Activated T-cell treated with anti-CD3 and anti-CD28 coated beads, Interleukin-2, amount 50 U/mL, for 1 hour (primary cell): ENCODE measurements at places on chromosomes 4 and X.

DNA sequence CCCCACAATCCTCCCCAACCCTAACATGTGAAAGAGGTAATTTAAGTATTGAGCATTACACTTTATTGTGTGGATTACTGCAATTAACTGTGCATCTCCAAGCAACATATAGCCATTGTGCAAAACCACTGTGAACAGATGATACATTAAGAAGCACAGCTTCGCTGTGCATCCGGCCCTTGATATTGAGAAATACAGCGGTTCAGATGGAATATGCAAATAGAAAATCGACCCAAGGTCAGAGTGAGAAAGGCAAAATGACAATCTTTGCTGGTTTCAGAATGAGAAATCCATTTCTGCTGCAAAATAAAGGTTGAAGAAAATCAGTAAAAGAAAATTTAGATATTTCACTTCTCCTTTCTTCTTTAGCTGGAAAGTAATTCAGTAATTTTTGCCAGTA lies 805.9 kb upstream of the GRID2 start:
- DNase-seq: no peak

DNA sequence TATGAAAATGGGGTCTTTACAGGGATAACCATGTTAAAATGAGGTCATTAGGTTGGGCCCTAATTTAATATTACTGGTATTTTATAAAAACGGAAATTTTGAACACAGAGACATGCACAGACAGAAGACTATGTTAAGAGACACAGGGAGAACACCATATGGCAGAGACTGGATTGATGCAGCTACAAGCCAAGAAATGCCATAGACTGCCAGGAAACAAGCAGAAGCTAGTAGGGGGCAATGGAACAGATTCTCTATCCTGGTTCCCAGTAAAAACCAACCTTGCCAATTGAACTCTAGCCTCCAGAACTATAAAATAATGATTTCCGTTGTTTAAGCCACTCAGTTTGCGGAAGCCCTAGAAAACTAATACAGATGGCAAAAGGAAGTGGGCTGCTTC lies 6.6 kb upstream of the GUF1 start:
- no peak for DNase-seq

- no peak for DNase-seq
Observed at GRCh38 chr4:76892001-76892400, 5.9 kb downstream of the SOWAHB start.

DNA sequence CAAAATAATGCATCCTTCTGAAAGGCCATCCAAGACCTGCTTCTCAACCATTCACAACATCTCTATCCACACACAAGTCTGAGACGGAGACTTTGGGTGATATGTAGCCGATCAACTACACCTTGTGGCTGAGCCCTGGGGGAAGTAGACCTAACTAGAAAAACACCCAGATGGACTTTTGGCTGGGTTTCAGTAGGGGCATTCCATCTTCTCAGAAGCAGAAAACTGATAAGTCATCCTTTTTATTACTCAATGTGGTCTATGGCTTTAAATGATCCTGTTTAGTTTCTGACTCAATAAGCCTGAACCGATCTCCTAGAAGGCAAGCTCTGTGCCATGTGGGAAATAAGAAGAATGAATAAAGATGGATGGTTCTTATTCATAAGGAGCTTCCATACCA lies 82.5 kb upstream of the AFF2 start:
- no peak for DNase-seq

DNA sequence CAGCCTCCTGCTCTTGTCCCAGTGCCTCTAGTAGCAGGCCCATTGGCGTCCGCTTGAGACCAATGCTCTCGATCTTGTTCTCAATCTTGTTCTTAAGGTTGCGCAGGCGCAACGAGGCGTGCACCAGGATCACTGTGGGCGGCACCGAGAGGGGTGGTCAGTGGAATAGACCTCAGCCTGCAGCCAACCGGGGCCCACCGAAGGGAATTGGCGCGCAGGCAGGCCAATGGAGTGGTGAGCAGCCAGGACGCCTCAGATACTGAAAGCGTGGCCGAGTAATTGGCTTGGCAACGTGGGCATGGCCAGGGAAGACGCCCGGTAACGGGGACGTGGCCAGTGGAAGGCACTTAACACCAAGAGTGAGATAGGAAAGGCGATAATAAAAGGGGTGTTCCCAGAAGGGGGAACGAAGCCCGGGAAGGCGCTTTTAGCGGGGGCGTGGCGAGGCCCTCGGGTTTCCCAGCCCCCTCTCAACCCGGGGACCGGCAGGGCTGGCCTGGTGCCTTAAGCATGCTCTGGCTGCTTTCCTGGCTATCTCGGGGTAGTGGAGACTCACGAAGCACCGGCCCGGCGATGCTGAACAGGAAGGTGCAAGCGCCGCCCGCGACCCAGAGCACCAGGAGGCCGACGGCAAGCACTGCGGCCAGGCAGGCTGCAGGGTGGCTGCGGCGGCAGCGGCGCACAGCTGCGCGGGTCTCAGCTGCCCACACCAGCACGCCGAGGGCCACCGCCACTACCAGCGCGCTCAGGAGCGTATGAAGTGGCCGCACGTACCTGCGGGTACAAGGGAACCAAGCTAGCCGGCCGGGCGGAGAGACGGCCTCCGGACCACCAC lies 1.7 kb downstream of the PRAF2 start:
- no peak for DNase-seq
